Fibroblast of lung (primary cell): ENCODE measurements at places on chromosomes 4 and X. TPM values are rescaled to one million over a fixed set of nuclear protein-coding genes. Genes with fewer than 3 reads are reported as not detected.

Gene PAK3
- 1.3 and 2.0 TPM in 2 replicates for total RNA-seq

GRCh38 chr4:3343358-3343757, 50.5 kb downstream of the RGS12 start:
- DNase-seq: no peak

- DNase-seq: no peak
These were observed 5.7 kb downstream of the PLP2 start for GRCh38 chrX:49177338-49177833.

DNA sequence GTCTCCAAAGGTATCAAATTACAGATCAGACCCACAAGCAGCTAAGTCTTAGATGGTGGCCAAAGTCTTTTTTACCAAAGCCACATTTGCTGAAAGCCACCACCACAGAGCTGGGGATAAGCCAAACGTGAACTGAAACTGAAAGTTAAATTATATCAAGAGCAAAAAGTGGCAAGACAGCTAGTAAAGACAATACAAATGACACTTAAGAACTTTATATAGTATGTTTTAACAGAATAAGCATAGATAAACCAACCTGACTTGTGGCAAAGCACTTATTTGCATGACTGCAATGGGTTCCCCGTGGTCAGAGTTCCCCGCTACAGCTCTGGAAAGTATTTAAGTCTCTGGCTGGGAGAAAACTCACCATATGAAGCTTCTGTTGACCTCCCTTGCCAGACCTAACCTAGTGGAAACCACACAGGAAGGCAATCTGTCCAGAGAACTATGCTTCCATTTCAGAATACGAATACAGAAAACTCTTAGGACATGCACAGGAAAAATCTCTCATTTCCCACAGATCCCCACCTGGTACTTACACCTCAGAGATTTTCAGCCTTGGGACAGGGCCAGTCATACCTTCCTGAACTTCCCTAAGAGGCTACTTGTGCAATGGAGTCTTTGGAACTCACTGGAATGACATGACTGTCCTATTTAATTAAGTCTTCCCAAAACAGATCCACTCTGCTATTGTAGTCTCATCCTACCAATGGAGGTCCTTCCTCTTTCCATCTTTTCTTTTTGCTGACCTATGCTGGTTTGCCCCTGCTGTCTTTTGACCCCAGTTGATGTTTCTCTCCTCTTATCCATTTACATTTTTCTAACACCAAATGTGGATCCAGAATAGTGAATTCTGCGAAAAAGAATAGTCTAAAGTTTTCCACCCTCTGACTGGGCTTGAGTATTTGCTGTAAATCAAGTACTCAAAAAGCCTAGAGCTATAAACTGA, 225.1 kb downstream of the NR3C2 start:
- DNase-seq: peak; percentile 3

GRCh38 chr4:164977243-164978164, at the start of gene TRIM61:
Gene TRIM61 (minus strand): TSS chr4:164977657. CDS start chr4:164970002, 7,655 bp downstream.
- peak; percentile 27 for DNase-seq

GRCh38 chr4:48290146-48290772, 20.6 kb upstream of the TEC start:
- peak; percentile 18 for DNase-seq

Gene AR
- 8.0 and 15.0 TPM in 2 replicates for total RNA-seq

Gene C4orf50
- not detected in 2 replicates for total RNA-seq

GRCh38 chr4:190020790-190021717, 6.0 kb downstream of the FRG2 start:
- peak; percentile 14 for DNase-seq

- DNase-seq: no peak
These were observed 36.3 kb upstream of the SPINK2 start for GRCh38 chr4:56857601-56858309.

DNA sequence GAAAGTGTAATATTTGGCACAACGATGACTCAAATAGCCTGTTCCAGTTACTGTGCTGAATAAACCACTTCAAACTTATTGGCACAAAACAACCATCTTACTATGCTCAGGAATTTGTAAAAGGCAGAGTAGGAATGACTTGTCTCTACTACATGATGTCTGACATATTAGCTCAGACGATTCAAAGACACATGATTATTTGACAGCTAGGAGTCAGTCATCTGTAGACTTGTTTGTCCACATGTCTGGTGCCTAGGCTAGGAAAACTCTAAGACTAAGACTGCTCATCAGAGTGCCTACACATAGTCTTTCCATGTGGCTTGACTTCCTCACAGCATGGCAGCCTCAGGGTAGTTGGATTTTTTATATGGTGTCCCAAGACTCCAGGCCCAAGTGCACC, 154.5 kb downstream of the FANCB start:
- DNase-seq: no peak

Gene FAM9B
- not detected in 2 replicates for total RNA-seq

Gene MFAP3L
- total RNA-seq: 0.50 and 0.77 TPM in 2 replicates

GRCh38 chrX:120791013-120791643, 84.5 kb downstream of the CT47B1 start:
- peak; percentile 79 for DNase-seq

DNA sequence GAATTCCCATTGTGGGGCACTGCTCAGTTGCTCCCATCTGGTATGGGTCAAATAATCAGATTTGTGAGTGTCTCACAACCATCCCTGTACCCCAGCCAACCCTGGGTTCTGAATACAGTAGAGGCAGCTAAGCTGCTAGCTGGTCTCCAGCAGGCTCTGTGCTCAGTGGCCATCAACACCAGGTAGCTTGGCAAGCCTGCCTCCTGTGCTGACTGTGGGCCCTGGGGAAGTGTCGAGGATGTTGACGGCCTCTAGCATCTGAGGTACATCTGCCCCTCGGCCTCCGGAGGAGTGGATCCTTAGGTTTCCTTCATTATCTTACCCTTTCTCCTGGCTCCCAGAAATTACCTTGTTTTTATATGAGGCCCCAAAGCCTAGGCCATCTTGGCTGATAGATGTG, 13.3 kb downstream of the RNF4 start:
- DNase-seq: no peak

DNA sequence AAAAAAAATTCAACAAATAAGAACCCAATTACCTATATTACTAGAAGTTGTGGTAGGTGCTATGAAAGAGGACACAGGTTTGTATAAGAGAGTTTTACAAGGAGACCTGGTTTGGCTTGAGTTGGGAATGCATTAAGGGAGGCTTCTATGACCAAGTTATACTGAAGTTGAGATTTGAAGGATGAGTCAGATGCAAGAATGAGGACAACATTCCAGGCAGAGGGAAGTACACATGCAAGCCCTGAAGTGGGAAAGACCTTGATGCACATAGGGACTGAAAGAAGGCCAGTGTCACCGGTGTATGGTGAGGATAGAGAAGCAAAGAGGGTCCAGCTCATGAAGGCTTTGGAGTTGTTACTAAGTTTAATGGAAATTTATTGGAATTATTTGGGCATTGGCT, 52.2 kb downstream of the ANK2 start:
- no peak for DNase-seq

Gene TRPC5OS
- total RNA-seq: not detected in 2 replicates

- peak; percentile 45 for DNase-seq
These were observed 214.0 kb upstream of the UGT8 start for GRCh38 chr4:114384629-114385028.

DNA sequence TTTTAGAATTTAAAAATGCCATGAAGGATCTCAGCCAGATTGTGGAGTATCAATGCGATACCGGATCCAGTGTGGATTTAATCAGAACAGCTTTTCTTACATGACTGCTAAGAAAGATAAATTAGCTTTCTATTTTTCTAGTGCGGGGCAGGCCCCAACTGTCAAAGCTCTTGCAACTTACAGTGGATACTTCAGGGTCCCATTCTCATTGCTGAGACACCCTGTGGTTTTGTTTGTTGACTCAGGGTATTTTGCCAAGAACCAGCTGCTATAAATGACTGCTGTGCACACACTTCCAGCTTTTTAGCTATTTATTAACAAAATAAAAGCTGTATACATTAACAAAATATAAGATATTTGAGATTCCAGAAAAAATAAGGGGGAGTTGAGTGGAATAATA, 166.4 kb downstream of the DCLK2 start:
- peak; percentile 90 for DNase-seq

DNA sequence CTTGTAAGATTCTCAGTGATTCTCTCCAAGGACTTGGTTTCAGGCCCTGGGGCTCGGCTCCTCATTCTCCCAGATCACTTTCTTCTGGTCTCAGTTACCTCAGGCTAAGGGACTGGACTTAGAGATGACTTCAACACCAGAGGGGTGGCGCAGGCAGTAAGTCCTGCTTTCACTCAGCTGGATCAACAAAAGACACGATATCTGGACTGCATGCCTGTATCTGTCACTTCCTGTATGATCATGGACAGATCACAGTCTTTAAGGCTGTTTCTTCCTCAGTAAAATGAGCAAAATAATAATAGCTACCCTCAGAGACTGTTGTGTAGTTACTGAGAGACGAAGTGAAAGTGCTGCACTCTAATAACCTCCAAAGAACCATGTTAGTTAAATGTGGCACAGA, 19.5 kb upstream of the CXCR3 start:
- DNase-seq: peak; percentile 12

- DNase-seq: no peak
These were observed 343.7 kb downstream of the DHX15 start for GRCh38 chr4:24240655-24241054.

- peak; percentile 45 for DNase-seq
These were observed 79.9 kb downstream of the AASDH start for GRCh38 chr4:56307423-56307822.

GRCh38 chr4:10949039-10949733, 264.6 kb upstream of the CLNK start:
- no peak for DNase-seq

Gene PRDM5
- 19.0 TPM in 2 replicates for total RNA-seq

DNA sequence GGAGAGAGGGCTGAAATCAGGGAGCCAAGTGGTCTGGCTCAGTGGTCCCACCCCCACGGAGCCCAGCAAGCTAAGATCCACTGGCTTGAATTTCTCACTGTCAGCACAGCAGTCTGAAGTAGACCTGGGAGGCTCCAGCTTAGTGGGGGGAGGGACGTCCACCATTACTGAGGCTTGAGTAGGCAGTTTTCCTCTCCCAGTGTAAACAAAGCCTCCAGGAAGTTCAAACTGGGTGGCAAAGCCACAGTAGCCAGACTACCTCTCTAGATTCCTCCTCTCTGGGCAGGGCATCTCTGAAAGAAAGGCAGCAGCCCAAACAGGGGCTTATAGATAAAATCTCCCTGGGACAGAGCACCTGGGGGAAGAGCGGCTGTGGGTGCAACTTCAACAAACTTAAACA, 88.1 kb downstream of the NPFFR2 start:
- peak; percentile 20 for DNase-seq

Gene CT45A1
- total RNA-seq: not detected in 2 replicates

GRCh38 chr4:165111906-165112367, 723 bp downstream of the TMEM192 start:
- DNase-seq: no peak

Gene SLC16A2
- 5.6 and 7.8 TPM in 2 replicates for total RNA-seq

- DNase-seq: no peak
These were observed 487.1 kb downstream of the TECRL start for GRCh38 chr4:63922146-63922545.

GRCh38 chr4:124321364-124321763, 391.2 kb downstream of the ANKRD50 start:
- DNase-seq: peak; percentile 26

DNA sequence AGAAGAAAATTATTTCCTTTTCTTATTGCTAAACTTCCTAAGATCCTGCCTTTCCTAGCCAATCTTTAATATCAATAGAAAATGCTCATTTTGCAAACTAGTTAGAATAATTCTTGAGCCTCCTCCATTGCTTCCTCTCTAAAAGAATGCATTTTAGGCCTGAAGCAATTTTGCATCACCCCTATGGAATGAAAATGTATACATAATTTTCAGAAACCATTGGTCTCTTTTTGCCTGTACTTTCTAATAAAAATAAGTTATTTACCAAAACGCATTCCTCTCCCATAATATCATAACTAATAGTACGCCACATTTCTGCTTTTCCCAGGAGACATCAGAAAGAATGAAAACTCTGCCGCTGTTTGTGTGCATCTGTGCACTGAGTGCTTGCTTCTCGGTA, 1.7 kb downstream of the MUC7 start:
- peak; percentile 3 for DNase-seq

DNA sequence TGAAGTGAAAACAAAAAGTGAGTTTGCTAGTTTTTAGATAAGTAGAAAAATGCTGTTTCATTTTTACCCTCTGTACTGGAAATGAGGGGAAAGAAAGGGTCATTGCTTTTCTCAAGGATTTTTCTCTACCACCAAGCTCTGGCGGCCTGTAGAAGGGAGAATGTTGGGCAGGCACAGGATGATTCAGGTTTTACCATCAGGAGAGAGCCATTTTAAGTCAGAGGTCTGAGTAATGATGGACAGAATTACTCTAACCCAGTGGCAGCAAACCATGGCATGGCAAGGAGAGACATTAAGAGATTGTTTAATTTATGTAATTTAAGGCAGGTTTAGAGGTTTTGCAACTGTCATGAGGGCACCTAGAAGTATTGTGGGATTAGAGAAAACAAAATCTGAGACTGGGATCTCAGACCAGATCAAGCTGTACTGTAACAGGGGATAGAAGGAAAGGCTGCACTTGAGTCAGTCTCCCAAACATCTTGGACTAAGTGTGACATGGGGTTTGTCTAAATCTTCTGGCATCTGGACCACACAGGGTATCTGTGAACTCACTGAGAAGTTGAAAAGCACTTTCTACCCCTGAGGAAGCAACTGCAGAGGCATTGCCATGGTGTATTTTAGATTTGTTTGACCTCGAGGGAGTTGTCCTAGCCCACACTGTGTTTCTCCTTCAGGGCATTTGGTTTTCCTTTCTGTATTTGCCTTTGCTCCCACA, 81.6 kb downstream of the BANK1 start:
- no peak for DNase-seq

Gene ZNF711
- 0.50 and 1.0 TPM in 2 replicates for total RNA-seq

Gene H2BW2
- total RNA-seq: not detected in 2 replicates

DNA sequence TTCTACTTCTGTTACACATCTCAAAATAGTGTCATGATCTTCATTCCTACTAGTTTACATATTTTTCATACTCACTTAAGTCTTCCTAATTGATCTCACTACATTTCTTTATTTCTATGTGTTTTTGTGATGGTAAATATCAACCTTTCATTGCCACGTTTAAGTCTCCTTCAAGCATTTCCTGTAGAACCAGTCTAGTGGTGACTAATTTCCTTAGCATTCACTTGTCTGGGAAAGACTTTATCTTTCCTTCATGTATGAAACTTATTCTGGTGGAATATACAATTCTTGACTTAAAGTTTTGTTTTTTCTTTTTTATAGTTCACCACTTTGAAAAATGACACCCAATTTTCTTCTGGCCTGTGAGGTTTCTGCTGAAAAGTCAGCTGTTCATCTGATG, 181.4 kb upstream of the NEIL3 start:
- no peak for DNase-seq

- DNase-seq: no peak
These were observed 58.4 kb upstream of the STS start for GRCh38 chrX:7088968-7089615.
